Activated CD4-positive, alpha-beta memory T cell treated with anti-CD3 and anti-CD28 coated beads for 36 hours (primary cell): ENCODE measurements at places on chromosomes 6 and 20. TPM values are rescaled to one million over a fixed set of nuclear protein-coding genes. Genes with fewer than 3 reads are reported as not detected.
A peak's percentile ranks its signal among the peaks of the same experiment; 100 is the strongest.

MEI4 gene
- total RNA-seq = not detected

DNA sequence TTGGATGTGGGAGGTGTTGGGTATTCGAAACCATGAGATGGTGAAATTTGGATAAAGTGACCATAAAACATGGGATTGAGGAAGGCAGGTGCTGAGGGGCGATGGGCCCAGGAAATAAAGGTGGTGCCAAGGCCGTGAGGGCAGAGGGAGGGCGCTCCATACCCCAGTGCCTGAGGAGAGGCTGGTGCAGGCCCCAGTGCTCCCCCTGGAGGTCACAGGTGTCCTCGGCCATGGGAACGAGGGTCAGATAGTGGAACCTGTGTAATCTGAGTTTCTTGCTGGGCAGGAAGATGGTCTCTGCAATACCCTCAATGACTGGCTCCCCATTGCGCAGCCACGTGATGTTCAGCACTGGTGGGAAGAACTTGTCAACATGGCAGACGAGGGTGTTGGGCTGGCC is 16.2 kb downstream of the HLA-DPB1 start:
- peak; percentile 71 for DNase-seq

KHDC1 gene
- total RNA-seq = 4.0 TPM

HLA-DMB gene
- total RNA-seq = 1.6 TPM

DNA sequence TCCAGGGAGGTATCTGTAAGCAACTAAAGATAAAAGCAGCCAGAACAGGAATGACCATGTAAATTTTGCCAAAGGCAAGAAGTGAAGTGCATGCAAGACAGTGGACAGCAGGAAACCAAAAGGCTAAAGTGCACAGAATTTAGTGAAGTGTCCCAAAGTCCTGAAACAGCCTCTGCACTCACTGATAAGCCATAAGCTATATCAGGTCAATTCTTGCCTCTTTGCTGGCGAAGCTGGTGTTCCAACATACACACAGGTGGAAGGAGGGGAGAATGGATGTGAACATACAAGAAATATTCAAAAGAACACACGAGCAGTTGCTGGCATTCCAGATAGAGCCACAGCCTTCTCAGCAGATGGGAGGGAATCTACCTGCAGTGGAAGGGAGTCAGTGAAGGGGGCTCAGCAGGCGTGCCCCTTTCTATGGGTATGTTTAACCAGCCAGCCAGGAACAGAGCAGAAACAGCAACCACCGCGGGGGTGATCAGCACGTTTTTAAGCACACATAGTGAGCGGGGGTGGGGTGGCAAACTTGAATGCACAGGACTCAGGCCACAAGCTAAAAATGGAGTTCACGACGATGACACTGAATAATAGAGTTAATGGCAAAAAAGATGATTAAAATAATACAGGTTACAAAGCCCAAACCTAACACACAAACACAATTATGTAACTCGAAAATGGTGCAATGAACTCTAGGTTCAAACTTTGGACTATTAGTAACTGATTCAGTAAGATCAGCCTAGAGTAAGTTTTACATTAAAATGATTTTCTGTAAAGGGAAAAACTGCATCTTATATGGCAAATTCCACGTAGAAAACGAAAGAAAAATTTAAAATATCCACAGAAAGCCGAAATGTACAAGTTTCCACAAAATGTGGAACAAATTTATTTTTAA is 1.2 kb downstream of the ECI2 start:
- DNase-seq = peak; percentile 45

DNA sequence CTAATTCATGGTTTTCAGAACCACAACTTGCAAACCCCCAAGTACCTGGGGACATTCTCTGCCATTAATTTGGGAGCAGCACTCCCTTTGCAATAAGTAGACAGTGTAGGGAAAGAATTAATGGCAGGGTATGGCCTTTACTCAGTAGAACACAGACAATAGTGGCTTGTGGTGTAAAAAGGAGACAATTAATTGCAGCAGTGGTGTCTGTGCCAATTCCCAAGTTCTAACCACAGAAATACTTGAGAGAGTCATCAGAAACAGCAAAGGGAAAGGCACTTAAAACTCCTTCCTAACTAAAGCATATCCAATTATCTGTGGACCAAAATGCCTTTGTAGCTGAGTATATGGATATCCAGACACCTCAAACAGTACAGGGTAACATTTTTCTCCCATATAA is 257.6 kb upstream of the POU3F2 start:
- no peak for DNase-seq

DNA sequence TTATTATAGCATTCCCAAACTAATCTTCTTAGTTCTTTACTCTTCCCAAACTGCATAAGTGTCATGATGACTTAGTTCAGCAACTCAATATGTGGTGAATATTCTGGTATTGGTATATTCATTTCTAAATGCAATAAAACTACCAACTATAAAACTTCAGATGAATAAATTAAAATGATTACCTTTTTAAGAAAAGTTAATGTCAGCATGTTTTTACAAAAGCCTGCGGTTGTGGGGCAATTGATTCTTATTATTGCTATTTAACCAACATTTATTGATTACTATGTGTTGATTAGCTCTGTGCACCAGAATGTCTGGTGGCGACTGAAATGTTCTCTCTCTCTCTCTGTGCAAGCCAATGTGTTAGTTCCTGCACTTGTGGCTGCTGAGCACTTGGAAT is 5.0 kb upstream of the SLC22A3 start:
- DNase-seq = no peak

- peak; percentile 20 for DNase-seq
Observed at GRCh38 chr6:133542056-133542821, 301.1 kb downstream of the EYA4 start.

DNA sequence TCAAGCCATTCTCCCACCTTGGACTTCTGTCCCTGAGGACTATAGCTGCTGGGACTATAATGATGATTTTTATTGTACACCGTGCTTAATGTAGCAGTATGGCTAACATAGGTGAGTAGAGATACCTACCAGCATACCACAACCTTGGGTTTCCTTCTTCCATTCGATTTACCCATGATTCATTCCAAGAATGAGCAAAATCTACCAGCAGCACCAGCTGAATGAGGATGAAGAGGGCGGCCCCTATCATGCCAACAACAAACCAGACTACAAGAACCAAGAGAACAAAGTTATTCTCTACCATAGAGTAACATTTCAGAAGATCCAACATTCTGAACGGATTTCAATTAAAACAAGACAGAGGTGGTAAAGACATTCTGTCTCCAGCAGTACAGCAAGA is 12.1 kb downstream of the SERINC3 start:
- DNase-seq = no peak

DNA sequence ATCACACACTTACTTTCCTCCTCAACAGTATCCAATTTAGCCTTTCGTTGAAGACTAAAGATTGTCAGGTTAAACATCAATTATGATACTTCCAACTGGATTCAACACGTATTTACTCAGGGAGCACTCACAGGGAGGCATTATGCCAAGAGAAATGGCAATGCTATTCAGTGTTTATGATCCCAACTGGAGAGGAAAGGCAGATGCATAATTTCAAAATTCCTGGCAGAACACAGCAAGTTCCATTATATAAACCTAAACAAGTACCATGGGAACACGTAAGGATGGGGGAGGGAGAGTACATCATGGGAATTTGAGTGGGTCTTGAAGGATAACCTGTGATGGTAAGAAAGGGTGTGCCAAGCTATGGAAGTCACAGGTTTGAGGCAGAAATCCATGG is 112.7 kb downstream of the ISM1 start:
- no peak for DNase-seq

- DNase-seq = no peak
Observed at GRCh38 chr6:141666187-141666586, 466.5 kb upstream of the GJE1 start.

GRCh38 chr20:31566658-31567379 is 38.3 kb upstream of the ID1 start:
- peak; percentile 48 for DNase-seq

GHRH gene
- not detected for total RNA-seq

DNA sequence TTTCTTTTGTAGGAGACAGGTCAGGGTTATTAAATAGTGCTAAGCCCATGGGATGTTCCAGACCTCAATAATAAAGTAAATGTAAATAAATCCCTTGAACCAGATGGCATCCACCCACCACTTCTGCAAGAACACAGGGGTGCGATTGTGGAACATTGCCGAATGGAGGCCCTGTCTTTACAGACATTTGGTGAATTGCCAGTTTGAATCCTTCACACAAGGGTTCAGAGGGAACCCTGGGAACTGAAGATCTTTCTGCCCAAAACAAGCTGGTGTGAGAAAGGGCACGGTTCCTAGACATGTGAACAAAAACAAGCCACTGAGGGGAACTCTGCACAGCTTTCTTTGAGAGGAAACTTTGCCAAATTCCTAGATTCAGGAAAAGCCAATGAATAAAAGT is 30.2 kb upstream of the RNF8 start:
- no peak for DNase-seq

PGC gene
- total RNA-seq = not detected

OR2B6 gene
- total RNA-seq = not detected

FYN gene
- 365 TPM for total RNA-seq

DNA sequence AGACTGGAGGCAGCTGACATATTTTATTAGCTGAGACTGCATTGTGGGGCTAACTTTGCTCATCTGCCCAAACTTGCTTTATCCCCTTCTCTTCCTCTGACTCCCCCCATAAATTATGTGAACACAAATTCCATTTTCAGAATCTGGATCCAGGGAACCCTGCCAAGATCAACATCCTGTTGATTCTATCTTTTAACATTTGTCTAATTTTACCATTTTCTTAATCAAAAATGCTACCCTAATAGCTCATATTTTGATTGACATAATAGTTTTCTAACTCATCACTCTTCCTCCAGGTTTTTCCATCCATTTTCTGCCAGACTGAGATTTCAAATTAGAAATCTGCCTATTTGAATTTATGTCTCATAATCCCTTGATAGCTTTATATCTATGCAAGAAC is 184.7 kb upstream of the PRSS16 start:
- DNase-seq = no peak

DNA sequence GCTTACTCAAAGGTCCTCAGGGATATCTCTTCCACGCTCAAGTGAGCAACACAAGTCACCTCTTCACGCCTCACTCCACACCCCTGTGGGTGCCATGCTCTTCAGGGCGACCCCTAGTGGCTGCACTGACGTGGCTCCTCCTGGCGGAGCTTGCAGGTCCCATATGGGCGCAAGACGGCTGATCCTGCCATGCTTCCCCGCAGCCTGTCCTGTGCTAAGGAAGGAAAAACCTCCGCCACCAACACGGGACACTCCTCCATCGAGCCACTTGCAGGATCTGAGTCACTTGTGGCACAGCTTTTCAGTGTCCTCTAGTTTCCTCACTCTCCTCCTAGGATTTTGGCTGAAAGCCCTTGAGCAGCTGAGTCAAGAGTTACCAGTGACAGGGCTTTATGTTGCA is 90.7 kb downstream of the KHDC1L start:
- DNase-seq = peak; percentile 48

- DNase-seq = no peak
Observed at GRCh38 chr6:25874822-25875562, 949 bp upstream of the SLC17A3 start.

DNA sequence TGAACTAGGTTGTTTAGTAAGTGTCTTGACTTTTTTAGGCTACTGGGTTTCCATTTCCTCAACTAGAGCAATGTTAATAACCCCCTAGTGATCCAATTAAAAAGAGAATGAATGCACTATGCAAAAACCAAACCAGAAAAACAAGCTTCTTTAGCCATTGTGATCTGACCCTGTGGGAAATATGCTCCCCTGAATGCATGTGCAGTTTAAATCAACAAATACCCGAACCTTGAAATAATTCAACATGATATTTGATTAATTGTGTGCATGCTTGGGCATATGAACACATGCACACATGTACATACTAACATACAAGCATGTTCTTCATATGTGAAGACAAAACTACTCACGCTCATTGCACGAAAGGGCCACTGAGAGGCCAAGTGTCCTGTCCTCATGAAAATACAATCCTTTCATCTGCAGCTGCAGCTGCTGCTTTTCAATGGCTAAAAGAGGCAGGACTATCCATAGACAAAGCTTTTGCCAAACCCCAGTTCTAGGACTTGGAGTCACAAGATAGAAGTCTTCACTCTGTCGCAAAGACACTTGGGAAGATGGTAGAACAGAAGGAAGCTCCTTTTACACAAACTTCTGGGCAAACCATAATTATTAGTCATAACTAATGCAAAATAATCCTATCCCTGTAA is 207.1 kb upstream of the POU3F2 start:
- DNase-seq = no peak

CST1 gene
- total RNA-seq = not detected

GRCh38 chr6:54426995-54427394 is 118.8 kb downstream of the TINAG start:
- no peak for DNase-seq

DNA sequence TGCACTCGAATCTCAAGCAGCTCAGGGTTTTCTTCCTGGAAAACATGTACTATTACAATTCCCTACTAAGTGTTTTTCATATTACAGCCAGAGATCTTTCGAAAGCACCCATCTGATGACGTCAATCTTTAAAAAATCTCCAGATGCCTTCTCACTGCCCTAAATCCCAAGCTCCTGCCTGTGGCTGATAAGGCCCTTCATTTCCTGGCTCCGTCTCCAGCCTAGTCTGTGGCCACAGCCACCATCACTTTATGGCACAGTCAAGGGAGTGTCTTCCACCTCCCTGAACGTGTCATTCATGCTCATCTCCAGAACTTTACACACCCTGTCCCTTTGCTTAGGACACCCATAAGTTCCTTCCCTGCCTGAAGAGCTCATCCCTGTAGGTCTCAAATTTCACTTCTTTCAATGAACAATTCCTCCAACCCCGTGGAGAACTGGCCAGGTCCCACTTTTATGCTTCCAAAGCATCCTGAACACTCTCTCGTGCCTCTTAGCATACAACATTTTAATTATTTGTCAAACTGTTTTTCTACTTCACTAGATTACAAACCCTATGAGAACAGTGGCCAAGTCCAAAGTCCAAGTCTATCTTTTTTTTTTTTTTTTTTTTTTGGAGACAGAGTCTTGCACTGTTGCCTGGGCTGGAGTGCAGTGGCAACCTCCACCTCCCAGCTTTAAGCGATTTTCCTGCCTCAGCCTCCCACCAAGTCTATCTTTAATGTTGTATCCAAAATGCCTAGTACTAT is 106.1 kb upstream of the AGPAT4 start:
- no peak for DNase-seq

GZF1 gene
- 6.6 TPM for total RNA-seq

LINC00237 gene
- not detected for total RNA-seq

RHAG gene
- not detected for total RNA-seq

- DNase-seq = peak; percentile 32
Observed at GRCh38 chr6:144543006-144543871, 258.1 kb downstream of the UTRN start.

DNA sequence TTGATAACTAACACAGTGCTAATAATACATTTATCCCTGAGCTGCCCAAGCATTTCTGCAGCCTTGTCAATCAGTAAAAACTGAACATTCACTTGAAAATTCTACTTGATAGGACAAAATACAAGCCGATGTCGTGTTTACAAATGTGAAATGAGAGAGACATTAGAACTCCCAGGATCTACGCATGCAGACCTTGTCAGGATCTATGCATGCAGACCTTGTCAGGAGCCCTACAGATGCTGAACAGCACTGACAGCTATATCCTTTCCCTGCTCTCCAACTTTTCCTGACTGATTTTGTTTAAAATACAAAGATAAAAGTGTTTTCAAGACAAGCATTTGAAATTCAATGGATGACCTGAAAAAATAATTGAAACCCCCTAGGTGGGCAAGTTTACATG is 28.9 kb downstream of the INSM1 start:
- DNase-seq = no peak
